Esophagus mucosa (tissue), 1 donor: ENCODE measurements at places on chromosomes 1 and 21. TPM values are rescaled to one million over a fixed set of nuclear protein-coding genes. Genes with fewer than 3 reads are reported as not detected.

The SLX9 gene
- 27.2 TPM for total RNA-seq

The LDLRAD2 gene
- 0.04 TPM for total RNA-seq

The IGSF9 gene
- total RNA-seq, result 13.0 TPM

The DISP1 gene
- 1.4 TPM for total RNA-seq

The MTX1 gene
- total RNA-seq, result 36.5 TPM

The FCRL2 gene
- total RNA-seq, result 0.56 TPM

The LIN28A gene
- total RNA-seq, result not detected

The FCAMR gene
- total RNA-seq, result 0.08 TPM

The NEGR1 gene
- 0.16 TPM for total RNA-seq

The PANK4 gene
- 10.1 TPM for total RNA-seq

The PTGFR gene
- total RNA-seq, result 0.24 TPM

The UBASH3A gene
- total RNA-seq, result 0.24 TPM

The SH2D1B gene
- 3.4 TPM for total RNA-seq

The FABP3 gene
- 0.36 TPM for total RNA-seq

The SEC16B gene
- 1.4 TPM for total RNA-seq

The VSIG8 gene
- 1.2 TPM for total RNA-seq

The RIPPLY3 gene
- not detected for total RNA-seq

The FAM151A gene
- not detected for total RNA-seq

The HSD3B1 gene
- total RNA-seq, result not detected

The VTCN1 gene
- 1.0 TPM for total RNA-seq

The UBE2U gene
- total RNA-seq, result not detected

The SLFNL1 gene
- total RNA-seq, result 0.08 TPM

The SPRR2B gene
- total RNA-seq, result 27.1 TPM

The ACTN2 gene
- 0.24 TPM for total RNA-seq

The RPRD2 gene
- 17.9 TPM for total RNA-seq

The LMOD1 gene
- total RNA-seq, result 4.1 TPM

The ZNF648 gene
- total RNA-seq, result 0.08 TPM

The GBP4 gene
- total RNA-seq, result 1.0 TPM

The ANGEL2 gene
- total RNA-seq, result 16.0 TPM

The CD1D gene
- total RNA-seq, result 0.44 TPM

The CRYBG2 gene
- total RNA-seq, result 111 TPM
